Stimulated activated CD8-positive, alpha-beta memory T cell treated with anti-CD3 and anti-CD28 coated beads, Interleukin-12 subunit alpha, Interleukin-12 subunit beta, amount 100 ng/mL, for 4 hours (primary cell): ENCODE measurements at places on chromosomes 6 and 20.

DNA sequence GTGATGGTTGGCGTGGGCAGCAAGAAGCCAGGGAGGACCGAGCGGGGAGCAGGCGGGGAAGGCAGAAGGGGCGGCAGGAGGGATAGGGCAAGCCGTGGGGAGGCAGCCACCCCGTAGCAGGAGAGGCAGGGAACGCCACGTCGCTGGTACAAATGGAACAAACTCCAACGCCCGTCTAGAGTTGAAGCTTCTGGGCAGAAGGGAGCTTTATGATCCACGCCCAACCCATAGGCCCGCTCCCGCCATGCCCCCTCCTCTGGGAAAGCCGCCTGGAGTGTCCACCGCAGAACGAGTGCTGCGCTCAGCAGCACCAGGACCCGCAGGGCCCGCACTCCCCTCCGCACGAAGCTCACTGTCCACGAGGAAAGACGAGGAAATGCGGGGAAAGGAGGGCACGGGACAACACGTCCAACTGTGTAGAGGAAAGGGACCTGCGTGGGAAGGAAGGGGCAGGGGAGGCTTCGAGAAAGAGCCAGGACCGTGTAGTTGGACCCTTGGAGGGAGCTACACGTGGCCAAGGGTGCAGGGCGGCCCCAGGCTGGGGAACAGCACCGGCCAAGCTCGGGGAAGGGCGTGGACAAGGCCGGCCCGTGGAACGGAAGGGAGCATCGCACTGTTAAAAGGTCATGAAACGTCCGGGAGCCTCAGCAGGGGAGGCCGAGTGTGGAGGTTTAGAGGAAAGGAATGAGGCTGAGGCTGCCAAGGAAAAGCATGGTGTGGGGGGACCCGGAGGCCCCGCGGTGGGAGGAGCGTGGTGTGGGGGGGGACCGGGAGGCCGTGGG, 204.0 kb downstream of the DLL1 start:
- DNase-seq: no peak

DNA sequence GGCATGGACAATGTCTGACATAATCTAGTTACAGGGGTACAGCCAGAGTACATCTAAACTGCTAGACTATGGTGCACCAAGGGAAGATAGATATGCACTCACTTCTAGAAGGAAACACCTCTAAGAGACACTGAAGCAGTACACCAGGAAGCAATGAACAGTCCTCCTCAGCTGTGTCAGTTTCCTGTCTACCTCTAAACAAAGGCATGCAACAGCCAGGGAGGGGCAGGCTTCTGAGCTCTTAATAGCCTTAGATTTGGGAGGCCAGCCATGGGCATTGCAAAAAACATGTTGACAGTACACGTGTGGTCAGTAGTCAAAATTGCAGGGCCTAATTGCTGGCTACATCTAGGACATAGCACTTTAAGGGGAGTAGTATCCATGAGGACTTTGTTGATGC, 21.4 kb downstream of the CRYBG1 start:
- no peak for DNase-seq

- no peak for DNase-seq
These were observed 31.9 kb upstream of the ZNF217 start for GRCh38 chr20:53625311-53626129.

GRCh38 chr6:43142101-43142500, 29.0 kb upstream of the SRF start:
- no peak for DNase-seq

DNA sequence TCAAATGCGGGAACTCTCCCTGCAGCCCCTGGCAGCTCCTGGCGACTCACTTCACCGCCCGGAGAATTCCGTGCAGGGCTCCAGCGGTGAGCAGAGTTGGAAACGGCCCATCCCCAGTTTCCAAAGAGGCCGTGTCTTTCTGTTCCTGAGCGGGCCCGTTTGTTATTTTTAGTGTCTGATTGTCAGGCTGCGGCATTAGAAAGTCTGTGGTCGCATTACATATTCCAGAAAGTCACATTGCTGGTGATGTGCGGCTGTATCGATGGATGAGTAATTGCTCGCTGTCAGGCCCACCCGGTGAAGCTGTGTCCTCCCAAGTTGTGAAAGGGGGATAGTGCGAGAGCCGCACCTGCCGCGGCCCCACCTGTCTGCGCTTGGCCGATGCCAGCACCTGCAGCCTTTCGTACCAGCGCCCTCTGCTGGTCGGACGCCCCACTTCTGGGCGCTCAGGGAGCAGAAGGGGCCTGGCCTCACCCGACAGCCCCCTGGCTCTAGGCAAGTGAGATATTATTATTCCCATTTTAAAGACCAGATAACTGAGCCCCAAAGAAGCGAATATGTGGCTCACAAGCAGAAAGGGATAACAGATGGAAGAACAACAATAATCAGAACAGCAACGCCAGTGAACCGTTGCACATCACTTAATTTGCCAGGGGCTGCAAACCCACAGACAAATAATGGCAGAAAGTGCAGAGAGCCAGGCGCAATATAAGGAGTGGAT, 244.9 kb downstream of the TSHZ2 start:
- DNase-seq: peak; percentile 50

DNA sequence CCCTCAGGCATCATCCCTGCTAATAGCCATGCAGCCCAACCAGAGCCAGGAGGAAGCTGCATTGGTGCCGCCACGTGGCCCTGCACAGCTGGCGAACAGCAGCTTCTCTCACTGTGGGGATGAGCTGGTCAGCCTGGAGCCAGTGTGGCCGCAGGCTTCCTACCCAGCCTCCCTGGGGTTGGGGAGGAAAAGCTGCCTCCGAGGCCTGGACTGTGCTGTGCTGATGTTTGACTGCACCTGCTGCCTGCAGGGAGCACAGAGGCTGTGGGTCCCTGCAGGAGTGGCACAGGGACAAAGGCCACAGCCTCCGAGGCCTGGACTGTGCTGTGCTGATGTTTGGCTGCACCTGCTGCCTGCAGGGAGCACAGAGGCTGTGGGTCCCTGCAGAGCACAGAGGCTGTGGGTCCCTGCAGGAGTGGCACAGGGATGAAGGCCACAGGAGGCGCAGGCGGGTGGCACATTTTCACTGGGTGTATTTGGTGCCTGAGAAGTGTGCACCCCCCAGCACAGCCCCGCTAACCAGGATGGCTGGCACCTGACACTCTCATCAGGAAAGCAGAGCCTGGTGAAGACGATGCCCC, 83.9 kb downstream of the DLL1 start:
- DNase-seq: no peak

DNA sequence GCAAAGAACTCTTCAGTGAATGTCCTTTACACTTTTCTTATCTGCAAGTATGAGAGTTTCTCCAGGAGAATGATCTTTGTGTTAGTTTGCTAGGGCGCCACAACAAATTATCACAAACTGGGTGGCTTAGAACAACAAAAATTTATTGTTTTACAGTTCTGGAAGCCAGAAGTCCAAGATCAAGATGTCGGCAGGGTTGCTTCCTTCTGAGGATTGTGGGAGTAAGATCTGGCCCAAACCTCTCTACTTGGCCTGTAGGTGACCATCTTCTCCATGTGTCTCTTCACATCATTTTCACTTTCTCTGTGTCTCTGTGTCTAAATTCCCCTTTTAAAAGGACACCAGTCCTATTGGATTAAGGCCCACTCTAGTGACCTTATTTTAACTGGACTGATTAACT, 103.0 kb downstream of the ADTRP start:
- no peak for DNase-seq

DNA sequence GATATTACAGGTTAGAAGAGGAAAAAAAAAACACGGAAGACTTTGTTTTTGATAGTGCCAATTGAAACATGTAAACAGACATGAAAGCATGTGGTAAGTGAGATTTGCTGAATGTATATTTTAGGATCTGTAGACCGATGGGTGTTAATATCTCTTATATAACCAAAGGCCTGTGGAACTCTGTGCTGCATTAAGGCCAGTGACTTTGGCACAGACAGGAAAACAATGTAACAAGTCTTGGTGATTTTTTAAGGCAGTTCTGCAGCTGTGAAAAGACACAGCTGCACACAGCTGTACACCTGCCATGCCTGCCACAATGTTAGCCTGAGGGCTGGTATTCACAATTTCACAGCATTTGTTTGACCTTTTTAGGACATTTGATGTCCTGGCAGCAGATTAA, 6.1 kb downstream of the SOBP start:
- DNase-seq: no peak

DNA sequence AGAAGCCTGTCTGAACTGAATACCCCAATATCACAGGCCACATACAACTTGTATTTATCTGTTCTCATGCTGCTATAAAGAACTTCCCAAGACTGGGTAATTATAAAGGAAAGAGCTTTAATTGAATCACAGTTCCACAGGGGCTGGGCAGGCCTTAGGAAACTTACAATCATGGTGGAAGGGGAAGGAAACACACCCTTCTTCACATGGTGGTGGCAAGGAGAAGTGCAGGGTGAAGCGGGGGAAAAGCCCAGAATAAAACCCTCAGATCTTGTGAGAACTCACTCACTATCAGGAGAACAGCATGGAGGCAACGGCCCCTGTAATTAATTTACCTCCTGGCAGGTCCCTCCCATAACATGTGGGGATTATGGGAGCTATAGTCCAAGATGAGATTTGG, 50.3 kb upstream of the FNDC1 start:
- no peak for DNase-seq

DNA sequence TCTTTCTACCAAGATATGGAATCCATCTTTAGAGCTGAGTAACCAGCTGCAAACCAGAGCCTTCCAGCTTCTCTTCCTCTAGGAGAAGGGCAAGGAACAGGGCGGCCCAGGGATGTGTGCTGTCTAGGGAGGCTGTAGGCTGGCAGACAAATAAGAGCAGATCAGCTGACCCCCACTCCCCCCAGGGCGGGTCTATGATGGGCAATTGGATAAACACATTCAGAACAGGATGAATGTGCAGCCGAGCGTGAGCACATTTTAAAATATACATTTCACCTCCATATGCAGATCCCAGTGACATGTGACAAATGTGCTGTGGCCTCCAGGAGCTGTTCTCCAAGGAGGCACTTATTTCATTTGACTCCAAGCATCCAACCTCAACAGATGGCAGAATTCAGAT, 580.1 kb downstream of the PTPRT start:
- no peak for DNase-seq

DNA sequence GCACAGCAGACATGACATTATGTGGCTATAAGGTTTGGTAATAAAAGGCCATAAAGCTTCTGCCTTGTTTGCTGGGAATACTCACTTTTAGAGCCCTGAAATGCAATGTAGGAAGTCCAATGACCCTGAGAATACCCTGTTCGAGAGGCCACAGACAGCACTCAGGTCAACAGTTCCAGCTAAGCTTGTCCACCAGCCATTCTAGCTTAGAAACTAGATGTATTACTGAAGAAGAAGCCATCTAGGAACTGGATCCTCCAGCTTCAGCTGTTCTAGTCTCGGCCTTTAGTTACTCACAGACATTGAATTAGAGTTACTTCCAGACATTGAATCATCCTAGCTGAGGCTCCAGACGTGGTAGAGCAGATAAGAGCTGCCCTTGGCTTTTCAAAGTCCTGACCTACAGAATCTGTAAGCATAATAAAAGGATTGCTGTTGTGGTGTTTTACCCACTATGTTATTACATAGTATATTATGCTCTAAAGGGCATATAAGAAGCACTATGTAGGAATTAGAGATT, 84.9 kb downstream of the MMS22L start:
- no peak for DNase-seq

DNA sequence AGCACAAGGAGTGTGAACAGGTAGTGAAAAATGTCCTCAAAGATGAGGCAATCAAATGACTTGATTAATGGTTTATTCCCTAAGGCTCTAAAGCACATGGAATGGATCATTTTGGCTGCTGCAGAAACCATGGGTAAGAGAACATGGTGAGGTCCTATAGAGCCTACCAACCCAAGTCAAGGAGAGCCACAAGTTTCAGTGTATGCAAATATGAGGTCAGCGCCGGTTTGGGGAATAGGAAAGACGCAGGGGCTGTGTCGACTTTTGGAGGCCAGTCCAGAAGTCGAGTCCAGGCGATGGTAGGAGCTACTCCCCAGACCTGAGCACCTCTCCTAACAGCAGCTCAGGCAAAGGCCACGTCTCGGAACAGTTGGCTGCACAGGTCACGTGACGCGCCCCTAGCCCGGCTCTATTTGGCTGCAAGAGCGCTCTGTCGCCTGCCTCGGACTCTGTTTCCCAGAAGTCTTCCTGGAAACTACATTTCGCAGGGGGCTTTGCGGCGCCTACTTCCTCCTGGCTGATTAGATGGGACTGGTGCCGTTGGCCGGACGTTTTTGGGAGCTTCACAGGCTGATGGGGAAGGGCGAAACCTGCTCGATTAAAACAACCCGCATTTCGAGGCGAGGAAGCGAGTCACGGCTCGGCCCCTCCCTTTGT, 74.4 kb upstream of the CHD6 start:
- peak; percentile 53 for DNase-seq

GRCh38 chr6:138162111-138162954, 594 bp downstream of the ARFGEF3 start:
- DNase-seq: peak; percentile 1

DNA sequence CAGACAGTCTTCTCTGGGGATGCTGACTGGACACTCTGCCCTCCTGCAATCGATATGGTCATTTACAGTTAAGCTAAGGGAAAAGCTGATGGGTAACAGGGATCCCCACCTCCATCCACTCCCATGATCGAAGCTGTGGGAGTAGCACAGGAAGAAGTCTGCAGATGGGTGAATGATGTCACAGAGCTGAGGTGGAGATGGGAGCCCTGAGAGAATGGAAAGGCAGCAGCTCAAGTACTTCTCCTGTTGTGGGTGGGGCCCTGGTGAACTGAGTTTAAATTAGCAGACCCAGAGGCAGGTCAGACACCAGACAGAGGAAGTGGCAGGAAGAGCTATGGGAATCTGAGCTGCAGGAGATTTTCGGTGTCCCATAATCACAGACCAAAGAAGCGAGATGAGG, 29.0 kb downstream of the HDGFL1 start:
- no peak for DNase-seq

DNA sequence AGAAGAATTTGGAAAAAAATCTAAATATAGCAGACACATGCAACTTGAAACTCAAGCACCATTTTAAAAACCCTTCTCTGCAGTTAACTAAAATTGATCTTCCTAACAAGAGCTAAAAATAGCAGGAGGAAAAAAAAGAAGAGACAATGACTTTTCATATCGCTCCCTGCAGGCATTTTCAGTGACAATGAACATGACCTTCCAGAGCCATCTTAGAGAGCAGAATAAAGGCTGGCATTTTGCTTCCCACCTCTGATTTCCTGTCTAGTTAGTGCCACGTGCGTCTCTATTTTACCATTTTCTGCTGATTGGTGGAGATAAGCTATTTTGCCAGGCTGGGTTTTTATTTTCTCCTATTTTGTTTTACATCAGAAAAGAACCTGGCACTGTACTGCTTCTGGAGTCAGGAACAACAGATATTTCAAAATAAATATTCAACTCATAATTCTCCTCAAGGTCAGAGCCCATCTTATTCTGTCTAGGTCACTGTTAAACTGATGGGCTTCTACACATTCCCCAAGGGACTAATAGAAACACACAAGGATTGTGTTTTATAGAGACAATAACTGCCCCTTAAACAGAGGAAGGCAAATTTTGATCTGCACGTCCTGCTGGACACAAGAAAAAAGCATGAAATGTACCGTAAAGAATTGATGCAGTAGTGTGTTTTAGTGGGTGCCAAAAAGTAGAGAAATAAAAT, 70.2 kb upstream of the ENPP5 start:
- DNase-seq: no peak

DNA sequence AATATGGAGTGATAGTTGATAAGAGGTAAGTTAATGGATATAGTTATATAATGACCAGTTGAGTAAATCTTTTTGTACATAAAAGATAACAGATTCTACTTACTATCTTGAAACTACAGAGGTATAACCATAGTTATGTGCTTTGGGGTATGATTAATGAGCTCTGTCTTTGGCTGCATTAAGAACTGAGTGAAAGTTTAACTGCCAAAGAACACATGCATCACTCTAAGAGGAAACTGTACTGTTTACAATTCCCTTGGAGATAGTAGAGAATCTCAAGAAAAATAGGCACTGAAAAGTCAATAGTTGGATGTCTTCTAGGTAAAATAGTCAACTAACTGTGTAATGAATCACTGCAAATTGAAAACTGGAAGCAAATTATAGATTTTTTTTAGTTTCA, 1129.5 kb downstream of the EPHA7 start:
- DNase-seq: no peak
